ENCODE measurements at places on chromosomes 5 and 9. TPM values are rescaled to one million over a fixed set of nuclear protein-coding genes. Genes with fewer than 3 reads are reported as not detected.

SCGB3A2 gene
- not detected for total RNA-seq

OBP2B gene
- total RNA-seq, result not detected

ADGRD2 gene
- total RNA-seq, result not detected

PIP5K1B gene
- total RNA-seq, result 11.7 TPM

PSAT1 gene
- total RNA-seq, result 1.4 TPM

DPYSL3 gene
- 149 TPM for total RNA-seq

ADRA1B gene
- total RNA-seq, result 0.55 TPM

DNA sequence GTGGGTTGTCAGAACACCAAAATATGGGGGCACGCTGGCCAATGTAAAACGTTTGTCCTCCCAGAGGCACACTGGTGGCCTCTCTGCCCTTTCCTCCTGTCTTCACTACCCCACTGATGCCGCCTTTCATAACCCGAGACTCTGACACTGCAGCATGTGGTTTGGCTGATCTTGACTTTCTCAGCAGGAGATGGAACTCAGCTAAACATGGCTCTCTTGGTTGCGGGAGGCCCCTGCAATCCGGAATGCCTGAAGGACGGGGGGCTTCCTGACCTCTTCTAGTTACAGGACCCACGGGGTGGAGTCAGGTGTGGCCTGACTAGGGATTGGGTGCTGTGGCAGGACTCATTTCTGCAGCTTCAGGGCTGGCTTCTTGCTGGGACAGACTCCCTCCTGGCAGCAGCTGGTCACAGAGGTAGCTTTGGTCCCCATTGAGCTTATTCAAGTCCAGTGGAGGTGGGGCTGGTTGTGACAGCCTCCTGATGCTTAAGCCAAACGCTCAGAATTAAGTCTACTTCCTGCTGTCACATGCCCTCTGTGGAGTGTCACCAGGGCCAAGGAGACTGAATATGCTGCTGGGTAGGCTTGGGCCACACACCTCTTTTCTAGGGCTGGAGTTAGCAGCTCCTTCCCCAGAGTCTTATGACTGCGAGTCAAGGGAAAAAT lies 44.2 kb downstream of the NXNL2 start:
- no peak for DNase-seq

DNA sequence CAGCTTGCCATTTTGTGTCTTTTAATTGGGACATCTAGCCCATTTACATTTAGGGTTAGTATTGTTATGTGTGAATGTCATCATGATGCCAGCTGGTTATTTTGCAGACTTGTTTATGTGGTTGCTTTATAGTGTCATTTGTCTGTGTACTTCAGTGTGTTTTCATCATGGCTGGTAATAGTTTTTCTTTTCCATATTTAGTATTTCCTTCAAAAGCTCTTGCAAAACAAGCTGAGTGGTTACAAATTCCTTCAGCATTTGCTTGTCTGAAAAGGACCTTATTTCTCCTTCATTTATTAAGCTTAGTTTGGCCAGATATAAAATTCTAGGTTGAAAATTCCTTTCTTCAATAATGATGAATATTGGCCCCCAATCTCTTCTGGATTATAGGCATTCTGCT lies 28.5 kb upstream of the TNFSF15 start:
- DNase-seq, result no peak

DNA sequence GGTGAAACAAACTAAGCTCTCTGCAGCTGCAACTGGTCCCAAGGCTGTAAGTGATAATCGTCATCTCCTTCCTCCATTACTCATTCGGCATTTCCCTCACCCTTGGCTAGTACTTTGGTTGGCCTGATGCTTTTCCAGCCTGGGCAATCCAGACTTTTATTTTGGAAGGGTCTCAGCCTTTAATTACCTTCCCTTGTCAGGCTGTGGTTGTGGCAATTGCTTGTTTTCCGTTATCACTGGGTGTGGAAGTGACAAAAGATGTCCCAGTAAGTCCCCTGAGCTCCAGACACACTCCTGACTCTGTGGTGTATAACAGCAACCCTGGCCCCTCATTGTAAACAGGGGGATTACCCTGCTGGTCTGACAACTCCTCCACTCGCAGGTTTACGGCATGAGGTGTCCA lies 6.3 kb upstream of the FAF2 start:
- no peak for DNase-seq

- no peak for DNase-seq
Measured at GRCh38 chr9:114169952-114170770, 14.8 kb downstream of the COL27A1 start.

GRCh38 chr9:97866848-97867247 lies 13.8 kb downstream of the FOXE1 start:
- DNase-seq, result no peak

DNA sequence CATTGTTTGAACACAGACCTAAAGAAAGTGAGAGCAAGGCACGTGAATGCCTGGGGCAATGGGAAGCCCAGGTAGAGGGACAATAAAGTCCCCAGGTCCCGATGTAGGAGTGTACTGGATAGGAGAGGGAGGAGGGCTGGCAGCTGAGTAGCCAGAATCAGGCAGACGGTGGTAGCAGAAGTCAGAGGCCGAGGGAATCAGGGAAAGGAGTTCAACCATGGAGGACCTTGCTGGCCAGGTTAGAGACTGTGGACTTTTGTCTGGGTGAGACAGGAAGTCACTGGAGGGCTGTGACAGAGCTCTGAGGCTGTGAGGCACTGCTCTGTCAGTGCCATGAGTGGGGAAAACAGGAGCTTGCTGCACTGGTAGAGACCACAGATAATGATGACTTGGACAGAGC lies 248.2 kb downstream of the EFNA5 start:
- DNase-seq, result no peak

DNA sequence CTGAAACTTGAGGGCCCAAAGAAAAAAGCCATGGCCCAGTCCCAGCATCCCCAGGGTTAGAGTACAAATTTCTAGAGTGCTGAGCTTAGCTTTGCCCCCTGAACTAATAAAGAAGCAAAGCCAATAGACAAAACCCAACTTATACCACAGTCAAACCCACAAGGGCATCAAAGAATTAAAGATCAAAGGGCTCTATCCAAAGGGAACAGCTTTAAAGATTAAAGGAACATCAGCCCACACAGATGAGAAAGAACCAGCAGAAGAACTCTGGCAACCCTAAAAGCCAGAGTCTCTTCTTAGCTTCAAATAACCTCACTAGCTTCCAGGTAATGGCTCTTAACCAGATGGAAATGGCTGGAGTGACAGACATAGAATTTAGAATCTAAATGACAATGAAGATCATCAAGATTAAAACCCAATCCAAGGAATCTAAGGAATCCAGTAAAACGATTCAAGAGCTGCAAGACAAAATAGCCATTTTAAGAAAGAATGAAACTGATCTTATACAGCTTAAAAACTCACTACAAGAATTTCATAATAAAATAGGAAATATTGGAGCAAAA lies 93.9 kb downstream of the YIPF5 start:
- no peak for DNase-seq

DNA sequence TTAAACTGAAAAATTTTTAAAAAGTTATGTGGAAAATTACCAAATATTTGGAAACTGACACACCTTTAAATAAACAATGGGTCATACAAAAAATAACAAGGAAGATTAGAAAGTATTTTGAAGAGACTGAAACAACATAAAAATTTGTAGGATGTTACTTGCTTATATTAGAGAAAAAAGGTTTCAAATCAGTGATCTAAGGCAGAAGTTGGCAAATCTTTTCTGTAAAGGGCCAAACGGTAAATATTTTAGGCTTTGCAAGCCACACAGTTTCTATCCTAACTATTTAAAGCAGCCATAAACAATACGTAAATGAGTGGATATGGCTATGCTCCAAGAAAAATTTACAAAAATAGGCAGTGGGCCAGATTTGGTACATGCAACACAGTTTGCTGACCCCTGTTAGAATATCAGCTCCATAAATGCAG lies 81.3 kb downstream of the OXCT1 start:
- no peak for DNase-seq

DNA sequence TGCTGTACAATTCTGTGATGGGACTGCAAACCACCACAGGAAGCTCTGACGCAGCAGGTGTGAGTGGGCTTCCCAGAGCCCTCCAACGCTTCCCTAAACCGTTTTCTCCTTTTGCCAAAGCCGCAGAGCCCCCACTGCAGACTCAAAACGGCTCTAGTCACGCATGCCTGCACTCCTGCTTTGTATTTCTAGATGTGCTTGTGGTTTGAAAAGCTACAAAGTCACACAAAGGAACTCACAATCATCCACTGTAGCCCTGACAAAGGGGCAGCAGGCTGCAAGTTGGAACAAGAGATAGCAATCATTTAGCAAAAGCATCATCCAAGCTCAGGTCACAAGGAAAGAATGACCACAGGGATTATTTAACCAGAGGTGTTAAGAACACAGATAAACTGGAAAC lies 79.3 kb downstream of the PTPN3 start:
- DNase-seq, result no peak

- DNase-seq, result peak; percentile 35
Measured at GRCh38 chr9:96137671-96138429, 164.1 kb downstream of the HSD17B3 start.

DNA sequence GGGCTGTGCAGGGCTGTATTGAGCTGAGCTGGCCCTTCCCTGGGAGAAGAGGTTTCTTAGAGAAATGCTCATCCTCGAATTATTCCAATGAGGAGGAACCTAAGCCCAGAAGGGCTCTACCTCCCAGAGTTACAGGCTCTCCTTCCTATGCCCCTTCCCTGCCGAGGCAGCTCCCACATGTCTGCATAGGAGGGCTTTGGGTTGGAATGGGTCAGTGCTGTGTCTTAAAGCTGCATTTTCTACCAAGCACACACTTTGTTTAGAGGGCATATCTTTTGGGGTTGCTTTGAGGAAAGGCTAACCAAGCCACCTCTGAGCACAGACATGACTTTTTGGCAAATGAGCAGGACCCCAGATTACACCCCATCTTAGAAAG lies 9.1 kb downstream of the NEK6 start:
- DNase-seq, result no peak

DNA sequence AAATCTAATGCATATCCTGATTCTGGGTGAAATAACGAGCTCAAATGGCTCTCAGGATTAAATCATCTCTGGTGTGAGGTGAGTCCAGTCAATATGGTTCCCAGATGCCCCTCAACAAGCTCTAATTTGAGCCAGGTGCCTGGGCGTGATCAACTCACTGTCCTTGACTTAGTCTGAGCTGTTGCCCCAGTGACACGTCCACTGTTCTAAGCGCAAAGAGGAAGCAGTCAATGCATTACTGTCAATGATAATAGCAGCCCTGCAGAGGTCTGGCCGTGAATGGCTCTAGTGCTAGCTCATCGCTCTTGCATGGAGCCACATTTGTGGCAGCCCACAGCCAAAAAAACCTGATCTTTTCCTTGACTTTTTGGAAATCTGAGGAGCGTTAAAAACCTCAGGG lies 128.6 kb upstream of the EFNA5 start:
- no peak for DNase-seq

- DNase-seq, result peak; percentile 94
Measured at GRCh38 chr9:70049236-70049635, 5.6 kb downstream of the MAMDC2 start.

DNA sequence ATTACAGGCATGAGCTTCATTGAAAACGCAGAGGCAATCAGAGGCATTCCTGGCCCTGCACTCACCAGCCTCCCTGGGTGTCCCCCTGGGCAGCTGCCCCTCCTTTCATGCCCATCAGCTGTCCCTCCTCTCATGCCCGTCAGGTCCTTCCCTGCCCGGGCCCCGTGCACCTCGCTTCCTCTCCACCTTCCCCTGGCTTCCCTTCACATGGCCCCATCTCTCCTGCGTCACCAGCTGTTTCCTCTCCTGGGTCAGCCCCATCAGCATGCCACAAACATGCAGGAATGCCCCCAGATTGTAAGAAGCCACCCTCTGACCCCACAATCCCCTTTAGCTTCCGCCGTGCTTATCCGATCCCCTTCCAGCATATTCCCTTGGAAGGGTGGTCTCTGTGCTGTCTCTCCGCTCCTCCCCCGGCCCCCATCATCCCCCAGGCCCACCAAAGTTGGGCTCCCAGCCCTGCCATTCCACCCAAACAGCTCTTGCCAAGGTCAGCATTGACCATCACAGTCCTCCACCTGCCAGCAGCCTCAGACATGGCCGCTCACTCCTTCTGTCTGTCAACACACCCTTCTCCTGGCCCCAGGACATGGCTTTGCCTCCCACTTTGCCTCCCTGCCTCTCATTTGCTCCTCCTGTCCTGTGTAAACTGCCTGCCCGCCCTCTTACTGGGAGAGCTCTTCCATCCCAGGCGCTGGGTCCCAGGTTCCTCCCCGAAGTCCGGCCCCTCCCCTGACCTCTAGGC lies 98.6 kb upstream of the IER5L start:
- DNase-seq, result peak; percentile 48

- peak; percentile 61 for DNase-seq
Measured at GRCh38 chr5:1010641-1011046, 2.0 kb downstream of the NKD2 start.

DNA sequence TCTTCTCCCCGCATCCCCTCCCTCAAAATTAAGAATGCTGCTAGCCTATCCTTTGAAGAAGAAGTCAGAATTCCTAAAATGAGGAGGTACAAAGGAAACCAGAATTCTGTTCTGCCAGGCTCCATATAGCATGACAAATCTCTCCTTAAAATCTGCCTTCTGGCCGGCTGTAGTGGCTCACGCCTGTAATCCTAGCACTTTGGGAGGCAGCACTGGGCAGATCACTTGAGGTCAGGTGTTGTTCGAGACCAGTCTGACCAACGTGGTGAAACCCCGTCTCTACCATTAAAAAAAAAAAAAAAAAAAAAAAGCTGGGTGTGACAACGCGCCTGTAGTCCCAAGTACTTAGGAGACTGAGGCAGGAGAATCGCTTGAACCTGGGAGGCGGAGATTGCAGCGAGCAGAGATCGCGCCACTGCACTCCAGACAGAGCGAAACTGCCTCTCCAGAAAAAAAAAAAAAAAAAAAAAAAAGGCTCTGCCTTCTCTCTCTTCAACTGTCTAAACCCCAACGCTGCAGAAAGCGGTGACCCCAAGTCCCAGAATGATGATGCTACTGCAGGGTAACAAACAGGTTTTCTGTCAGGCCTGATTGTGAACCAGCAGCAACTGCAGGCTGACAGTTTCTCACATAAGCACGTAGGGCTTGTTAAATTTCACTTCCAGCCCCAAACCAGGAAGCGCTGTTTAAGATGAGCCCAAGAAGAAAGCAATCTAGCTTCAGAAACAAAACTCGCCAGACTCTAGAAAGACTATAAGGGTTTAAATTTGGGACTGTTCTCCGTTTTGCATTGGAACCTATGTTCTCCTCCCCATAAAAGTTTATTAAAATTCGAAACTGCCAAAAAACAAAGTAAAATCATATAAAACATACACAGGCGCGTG lies 963 bp upstream of the CAST start:
- peak; percentile 70 for DNase-seq

- no peak for DNase-seq
Measured at GRCh38 chr5:146199176-146199815, 4.1 kb upstream of the RBM27 start.

GRCh38 chr5:126538579-126538978 lies 56.4 kb downstream of the ALDH7A1 start:
- DNase-seq, result no peak

Measured in sigmoid colon (tissue), 7 donors.